ENCODE measurements at places on chromosomes 5 and 9. TPM values are rescaled to one million over a fixed set of nuclear protein-coding genes. Genes with fewer than 3 reads are reported as not detected.

The IFNA8 gene
- not detected for total RNA-seq

The ENHO gene
- 11.5 TPM for total RNA-seq

The LOX gene
- total RNA-seq, result 0.27 TPM

- H3K27ac ChIP-seq, result peak overlapping the region; percentile 92
- H3K4me1 ChIP-seq, result peaks cover 30% of the 10 kb centered on the region
- DNase-seq, result no peak
- H3K36me3 ChIP-seq, result peaks cover 3% of the 10 kb centered on the region
- H3K27me3 ChIP-seq, result peaks cover 6% of the 10 kb centered on the region
- H3K4me3 ChIP-seq, result no peak overlapping the region
These were observed 11.6 kb upstream of the ABL1 start for GRCh38 chr9:130823435-130823834.

The TXNDC8 gene
- not detected for total RNA-seq

GRCh38 chr5:71528206-71528605, 58.9 kb upstream of the MCCC2 start:
- no peaks in the 10 kb centered on the region for H3K4me1 ChIP-seq
- no peak overlapping the region for H3K4me3 ChIP-seq
- DNase-seq, result no peak
- no peak overlapping the region for H3K27ac ChIP-seq

DNA sequence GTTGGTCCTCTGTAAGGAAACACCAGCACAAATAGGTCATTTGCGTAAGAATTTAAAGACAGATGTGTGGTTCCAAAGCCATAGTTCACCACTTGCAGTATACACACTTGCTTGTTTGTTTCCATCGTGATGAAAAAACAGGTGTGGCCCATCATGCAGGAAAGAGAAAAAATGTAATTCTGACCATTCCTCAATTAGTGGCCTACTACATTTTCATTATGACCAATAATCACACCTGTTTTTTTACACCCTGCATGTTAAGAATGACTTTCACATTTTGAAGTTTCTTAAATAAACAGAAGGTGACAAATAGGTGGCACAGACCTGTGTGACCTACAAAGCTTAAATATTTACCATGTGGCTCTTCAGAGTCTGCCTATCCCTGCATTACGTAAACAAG, 2.2 kb upstream of the ICE1 start:
- H3K4me1 ChIP-seq, result peaks cover 13% of the 10 kb centered on the region
- DNase-seq, result no peak
- no peak overlapping the region for H3K4me3 ChIP-seq

- peaks cover 7% of the 10 kb centered on the region for H3K27me3 ChIP-seq
- DNase-seq, result no peak
- no peaks in the 10 kb centered on the region for H3K36me3 ChIP-seq
- H3K27ac ChIP-seq, result no peak overlapping the region
- H3K4me1 ChIP-seq, result peaks cover 13% of the 10 kb centered on the region
These were observed 57.5 kb downstream of the ERAP1 start for GRCh38 chr5:96750110-96750822.

All from glutamatergic neuron (in vitro differentiated cells).